ENCODE measurements at places on chromosomes 6 and 20. TPM values are rescaled to one million over a fixed set of nuclear protein-coding genes. Genes with fewer than 3 reads are reported as not detected.

The OTOR gene
- polyA plus RNA-seq, result not detected

The NRN1 gene
- 5.9 TPM for polyA plus RNA-seq

The SLC24A3 gene
- polyA plus RNA-seq, result 3.4 TPM

The HLA-DRA gene
- polyA plus RNA-seq, result 91.8 TPM

The SLC22A7 gene
- 2.0 TPM for polyA plus RNA-seq

The ENTPD6 gene
- 37.2 TPM for polyA plus RNA-seq

The CCN2 gene
- polyA plus RNA-seq, result 233 TPM

The CST7 gene
- 0.51 TPM for polyA plus RNA-seq

- no peak for DNase-seq
These were observed 78.4 kb downstream of the GMPR start for GRCh38 chr6:16316741-16317251.

DNA sequence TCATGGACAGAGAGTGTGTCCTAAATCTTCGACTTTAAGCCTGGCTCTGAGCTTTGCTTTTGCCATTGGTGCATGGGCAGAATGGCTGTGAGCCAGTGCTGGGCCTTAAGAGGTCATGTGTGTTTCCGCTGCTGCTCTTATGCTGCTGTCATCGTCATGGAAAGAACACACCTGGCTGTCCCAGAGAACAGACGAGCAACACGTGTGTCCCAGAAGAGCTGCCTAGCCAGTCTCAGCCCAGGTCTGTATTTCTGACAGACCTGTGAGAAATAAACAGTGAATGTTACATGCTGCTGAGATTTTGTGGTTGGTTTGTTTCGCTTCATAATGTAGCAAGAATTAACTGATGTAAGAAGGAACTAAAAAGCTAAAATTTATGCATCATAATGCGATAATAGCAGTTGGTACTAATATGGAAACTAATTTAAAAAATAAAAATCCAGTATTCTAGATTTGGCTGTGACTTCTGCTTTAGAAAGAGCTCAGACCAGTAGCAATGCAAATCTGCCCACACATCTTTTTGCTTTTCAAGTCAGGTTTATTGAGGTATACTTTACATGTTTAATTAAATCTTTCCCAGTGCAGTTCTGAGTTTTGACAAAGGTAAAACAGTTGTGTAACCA lies 11.5 kb upstream of the SCP2D1 start:
- DNase-seq, result no peak

GRCh38 chr6:79302341-79302740 lies 67.9 kb upstream of the HMGN3 start:
- DNase-seq, result no peak

DNA sequence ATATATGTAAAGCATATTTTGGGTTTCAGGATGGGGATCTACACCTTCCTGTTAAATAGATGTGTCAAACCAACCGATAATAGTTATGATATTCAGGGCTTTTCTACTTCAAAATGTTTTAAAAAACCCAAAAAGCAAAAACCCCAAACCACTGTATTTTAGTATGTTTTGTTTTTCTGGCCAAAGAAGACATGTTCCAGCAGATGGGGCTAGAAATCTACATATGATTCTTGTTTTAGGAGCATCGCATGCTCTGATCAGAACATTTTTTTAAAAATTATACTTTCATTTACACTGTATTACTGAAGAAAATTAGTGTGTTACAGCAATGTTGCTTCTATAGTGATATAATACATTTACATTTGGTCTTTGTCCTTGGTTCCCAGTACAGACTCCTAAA lies 11.0 kb downstream of the RMND1 start:
- DNase-seq, result no peak

GRCh38 chr20:48486065-48486464 lies 341.7 kb downstream of the PREX1 start:
- no peak for DNase-seq

DNA sequence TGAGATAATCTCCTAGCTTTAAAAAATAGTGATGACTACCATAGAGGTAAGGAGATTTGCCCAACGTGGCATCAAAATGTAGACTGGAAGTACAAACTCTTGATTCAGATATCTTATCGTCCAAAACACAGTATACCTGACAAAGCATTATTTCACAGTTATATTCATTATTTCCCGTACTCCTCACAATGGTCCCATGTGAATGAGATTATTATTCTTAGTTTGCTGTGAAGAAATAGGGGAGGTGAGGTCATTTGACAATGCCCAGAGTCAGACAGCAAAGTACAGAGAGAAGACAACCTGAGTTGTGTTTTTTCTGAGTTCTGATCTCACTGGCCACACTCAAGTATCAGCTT lies 1.2 kb upstream of the TFB1M start:
- DNase-seq, result no peak

GRCh38 chr6:161111261-161111660 lies 119.7 kb downstream of the MAP3K4 start:
- no peak for DNase-seq

GRCh38 chr6:110532431-110532830 lies 56.0 kb upstream of the SLC22A16 start:
- no peak for DNase-seq

- DNase-seq, result no peak
These were observed 3.9 kb downstream of the ACSS2 start for GRCh38 chr20:34880215-34880850.

DNA sequence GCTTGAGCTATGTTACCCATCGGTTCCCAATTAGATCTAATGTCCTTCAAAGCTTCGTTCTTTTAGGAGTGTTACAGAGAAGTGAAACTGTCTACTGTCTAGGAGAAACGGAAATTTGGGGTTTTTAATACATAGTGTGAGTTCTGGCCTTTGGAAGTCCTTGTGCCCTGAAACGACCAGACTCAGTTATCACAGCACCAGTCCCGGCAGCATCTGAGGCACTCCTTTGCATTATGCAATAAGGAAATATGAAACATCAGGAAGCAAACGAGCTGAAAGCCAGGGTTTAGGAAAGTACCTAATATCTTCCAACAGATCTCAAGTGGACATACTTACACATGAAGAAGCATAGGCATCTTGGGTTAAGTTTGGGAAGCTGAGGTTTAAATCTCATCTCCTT lies 61.8 kb upstream of the ADGRF1 start:
- DNase-seq, result no peak

GRCh38 chr6:50007819-50008218 lies 14.0 kb downstream of the DEFB110 start:
- no peak for DNase-seq

DNA sequence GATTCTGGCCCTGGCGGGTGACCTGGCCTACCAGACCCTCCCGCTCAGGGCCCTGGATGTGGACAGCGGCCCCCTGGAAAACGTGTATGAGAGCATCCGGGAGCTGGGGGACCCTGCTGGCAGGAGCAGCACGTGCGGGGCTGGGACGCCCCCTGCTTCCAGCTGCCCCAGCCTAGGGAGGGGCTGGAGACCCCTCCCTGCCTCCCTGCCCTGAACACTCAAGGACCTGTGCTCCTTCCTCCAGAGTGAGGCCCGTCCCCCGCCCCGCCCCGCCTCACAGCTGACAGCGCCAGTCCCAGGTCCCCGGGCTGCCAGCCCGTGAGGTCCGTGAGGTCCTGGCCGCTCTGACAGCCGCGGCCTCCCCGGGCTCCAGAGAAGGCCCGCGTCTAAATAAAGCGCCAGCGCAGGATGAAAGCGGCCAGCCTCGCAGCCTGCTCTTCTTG lies 868 bp upstream of the SLC2A4RG start:
- DNase-seq, result peak; percentile 43

DNA sequence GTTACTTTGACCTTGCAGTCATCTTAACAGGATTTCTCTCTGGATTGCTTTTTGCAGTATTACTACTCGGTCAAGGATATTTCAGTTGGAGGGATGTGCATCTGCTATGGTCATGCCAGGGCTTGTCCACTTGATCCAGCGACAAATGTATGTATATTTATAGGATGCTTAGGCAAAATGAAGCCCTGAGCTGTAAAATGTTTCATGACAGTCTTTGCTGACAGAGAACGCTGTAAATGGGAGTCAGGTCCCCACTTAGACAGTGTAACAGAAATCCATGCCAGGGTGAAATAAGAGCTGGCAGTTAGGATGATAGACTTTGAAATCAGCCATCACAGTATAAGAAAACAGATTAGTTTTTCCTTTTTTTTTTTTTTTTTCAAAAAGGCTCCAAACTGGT lies 264.0 kb downstream of the LAMA2 start:
- no peak for DNase-seq

DNA sequence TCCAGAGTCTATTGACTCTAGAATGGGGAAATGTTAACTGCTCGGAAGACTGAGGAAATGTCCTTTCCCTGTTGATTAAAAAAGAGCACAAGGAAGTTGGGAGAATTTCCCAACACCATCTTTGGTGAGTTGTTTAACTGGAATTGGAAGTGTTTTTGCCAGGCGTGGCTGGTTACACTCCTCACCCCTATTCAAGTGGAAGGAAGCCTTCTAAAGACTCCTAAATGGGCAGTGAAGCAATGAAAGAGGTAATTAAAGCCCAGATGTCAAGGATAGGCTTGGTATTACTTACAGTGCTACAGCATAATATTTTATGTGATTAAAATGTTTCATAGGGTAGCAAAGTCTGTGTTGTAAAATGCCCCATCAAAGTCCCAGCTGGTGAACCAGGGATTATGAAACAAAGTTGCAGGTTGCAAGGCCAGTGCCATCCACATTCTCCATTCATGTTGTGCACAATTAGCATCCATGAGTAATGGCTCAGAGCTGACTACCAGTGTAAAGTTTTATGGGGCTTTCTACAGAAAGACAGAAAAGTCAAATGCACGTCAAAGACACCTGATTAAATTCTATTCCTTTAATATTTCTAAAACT lies 52.6 kb downstream of the BTBD3 start:
- DNase-seq, result no peak

GRCh38 chr6:52074716-52075115 lies 12.7 kb downstream of the PKHD1 start:
- no peak for DNase-seq

DNA sequence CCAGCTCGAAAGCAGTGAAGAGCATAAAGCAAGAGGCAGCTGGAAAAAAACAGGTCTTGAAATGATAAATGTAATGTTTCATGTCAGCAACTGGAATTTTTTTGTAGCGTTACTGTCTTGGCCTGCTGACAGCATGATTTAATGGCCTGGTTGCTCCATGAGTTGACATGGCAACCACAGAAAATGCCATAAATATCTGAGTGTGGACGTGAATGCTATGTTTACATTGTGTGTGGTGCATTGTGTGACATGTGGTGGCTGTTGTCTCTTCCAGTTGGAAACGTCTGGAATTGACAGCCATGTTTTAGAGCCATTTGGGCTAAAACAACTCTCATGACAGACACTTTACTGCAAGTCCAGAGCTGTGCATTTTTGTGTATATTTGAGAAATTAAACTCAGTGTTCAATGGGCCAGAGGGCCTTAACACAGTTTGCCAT lies 170.0 kb downstream of the FOXA2 start:
- DNase-seq, result no peak

- no peak for DNase-seq
These were observed 392.7 kb upstream of the ID4 start for GRCh38 chr6:19444481-19444880.

DNA sequence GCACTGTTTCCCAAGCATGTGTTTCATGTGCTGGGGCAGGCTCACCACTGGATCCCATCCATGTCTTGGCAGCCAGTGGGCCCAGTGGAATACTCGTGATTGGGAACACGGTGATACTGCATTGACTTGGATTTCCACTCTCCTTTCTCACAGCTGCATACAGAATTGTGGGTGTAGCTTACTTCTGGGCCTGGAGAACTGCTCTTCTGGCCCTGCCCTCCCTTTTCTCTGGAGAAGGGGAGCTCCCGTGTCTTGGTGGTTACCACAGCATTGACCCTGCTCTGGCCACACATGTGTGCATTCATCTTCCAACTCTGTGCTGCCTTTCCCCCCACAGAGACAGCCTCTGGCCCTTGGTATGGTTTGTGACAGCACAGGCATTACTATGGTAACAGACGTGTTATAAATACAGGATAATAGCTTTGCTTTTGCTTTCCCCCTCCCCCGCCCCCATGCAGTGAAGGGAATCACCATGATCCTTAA lies 21.6 kb downstream of the SOBP start:
- no peak for DNase-seq

GRCh38 chr6:146864885-146865284 lies 266.1 kb downstream of the ADGB start:
- DNase-seq, result no peak

DNA sequence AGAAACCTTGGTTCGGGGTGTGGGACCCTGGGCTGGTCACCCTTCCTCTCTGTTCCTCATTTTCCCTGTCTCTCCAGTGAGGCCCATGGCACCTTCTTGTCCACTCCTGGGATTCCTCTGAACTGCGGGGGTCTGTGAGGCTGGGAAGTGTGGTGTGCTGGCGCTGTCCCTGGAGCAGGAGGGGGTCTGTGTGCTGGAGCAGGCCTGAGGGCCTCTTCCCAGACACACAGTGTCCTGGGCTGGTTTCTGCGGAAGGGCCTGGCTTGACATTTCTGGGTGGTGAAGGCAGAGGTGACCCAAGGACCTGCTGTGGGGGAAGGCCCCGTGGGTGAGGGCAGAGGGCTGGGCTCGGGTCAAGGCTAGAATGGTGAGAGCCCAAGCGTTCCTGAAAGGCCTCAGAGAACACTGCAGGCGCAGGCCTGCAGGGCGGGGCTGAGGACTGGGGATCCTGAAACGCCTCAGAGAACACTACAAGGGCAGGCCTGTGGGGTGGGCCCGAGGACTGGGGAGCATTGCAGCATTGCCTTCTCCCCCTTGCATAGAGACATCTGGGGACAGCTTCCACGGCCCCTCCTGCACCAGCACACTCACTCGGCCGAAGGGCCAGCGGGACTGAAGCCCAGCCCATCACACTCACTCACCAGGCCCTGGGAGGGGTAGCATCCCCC lies 10.6 kb upstream of the BAK1 start:
- no peak for DNase-seq

DNA sequence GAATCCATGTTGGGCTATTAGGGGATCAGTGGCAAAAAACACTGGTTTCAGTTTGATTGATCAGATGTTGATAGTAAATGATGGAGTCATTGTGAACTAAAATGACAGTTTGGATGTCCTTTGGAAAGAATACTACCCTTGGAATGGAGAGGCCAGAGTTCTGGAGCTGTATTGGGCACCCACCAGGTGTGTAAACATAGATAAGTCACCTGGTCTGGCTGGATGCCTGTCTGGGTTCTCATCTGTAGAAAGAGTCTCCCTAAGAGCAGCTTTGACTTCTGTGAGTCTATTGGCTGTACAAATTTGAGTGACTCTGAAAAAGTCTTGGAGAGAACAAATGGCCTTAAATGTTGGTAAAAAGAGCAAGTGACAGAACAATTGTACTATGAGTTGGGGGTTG lies 115.0 kb downstream of the SCP2D1 start:
- no peak for DNase-seq

GRCh38 chr6:15389765-15390723 lies 144.2 kb downstream of the JARID2 start:
- no peak for DNase-seq

DNA sequence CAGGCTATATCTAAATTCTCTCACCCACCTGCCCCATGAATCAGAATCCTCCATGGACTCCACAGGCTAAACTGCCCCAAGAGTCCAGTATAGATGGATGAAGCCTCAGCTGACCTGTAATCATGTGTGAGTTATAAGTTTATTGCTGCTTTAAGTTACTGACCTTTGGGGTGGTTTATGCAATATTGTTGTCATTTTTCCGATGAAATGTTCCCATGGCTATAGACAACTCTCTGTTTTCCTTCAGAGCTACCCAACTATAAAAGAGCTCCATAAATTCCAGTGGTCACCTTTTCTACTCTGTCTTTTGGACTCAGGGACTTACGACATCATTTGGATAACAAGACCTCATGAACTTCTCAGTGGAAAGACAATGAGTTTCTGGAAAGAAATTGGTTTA lies 212.1 kb downstream of the BMP2 start:
- DNase-seq, result no peak

All from right renal cortex interstitium (tissue), 3 donors.